Iris pigment epithelial cell (primary cell): ENCODE measurements at places on chromosomes 2 and 18.
A peak's percentile ranks its signal among the peaks of the same experiment; 100 is the strongest.

GRCh38 chr2:218329826-218330593 is 26.6 kb upstream of the CATIP start:
- DNase-seq, result no peak

DNA sequence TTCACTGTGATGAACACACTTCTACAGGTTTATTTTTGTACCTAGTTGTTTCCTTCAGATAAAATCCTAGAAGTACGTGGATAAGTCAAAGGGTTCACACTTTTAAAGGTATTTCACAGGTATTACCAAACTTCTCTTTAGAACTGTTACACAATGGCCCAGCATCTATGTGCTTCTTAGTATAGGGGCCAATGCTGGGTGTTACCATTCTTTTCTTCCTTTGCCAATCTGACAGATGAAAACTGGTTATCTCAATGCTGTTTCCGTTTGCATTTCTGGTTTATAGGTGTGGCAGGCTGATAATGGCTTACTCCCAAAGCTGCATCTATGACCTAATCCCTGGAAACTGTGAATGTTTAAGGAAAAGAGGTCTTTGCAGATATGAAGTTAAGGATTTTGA is 2.8 kb upstream of the TCF7L1 start:
- no peak for DNase-seq

DNA sequence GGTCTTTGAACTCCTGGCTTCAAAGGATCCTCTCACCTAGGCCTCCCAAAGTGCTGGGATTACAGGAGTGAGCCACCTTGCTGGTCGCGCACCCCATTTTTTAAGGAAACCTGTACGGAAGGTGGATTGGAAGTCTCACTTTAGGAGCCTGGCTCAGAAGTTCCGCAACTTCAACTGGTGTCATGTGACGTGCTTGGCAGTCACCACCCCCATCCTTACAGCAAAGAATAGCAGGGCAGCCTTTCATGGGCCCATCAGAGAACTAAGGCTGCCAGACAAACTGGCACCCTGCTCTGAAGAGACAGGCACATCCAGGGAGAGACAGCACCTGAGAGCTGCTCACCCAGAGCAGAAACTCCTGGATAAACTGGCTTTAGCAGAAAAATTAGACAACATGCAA is 3.3 kb upstream of the SLC66A2 start:
- no peak for DNase-seq

DNA sequence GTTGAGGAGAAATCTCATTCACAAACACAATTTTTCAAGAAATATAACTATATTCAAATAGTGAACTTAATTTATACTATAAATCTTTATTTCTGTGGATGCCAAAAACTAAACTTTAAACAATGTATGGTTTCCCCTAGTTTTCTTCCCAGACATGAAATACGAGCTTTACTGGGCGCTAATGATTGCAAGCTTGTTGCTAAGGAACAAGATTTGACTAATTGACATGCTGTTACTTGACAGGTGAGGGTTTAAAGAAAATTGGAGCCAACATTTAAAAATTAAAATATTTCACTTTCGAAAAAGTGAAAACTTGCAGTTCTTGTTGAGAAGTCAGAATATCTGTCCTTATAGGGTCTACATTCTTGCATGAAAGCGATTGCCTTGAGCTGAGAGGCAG is 381.0 kb downstream of the MEIS1 start:
- no peak for DNase-seq

DNA sequence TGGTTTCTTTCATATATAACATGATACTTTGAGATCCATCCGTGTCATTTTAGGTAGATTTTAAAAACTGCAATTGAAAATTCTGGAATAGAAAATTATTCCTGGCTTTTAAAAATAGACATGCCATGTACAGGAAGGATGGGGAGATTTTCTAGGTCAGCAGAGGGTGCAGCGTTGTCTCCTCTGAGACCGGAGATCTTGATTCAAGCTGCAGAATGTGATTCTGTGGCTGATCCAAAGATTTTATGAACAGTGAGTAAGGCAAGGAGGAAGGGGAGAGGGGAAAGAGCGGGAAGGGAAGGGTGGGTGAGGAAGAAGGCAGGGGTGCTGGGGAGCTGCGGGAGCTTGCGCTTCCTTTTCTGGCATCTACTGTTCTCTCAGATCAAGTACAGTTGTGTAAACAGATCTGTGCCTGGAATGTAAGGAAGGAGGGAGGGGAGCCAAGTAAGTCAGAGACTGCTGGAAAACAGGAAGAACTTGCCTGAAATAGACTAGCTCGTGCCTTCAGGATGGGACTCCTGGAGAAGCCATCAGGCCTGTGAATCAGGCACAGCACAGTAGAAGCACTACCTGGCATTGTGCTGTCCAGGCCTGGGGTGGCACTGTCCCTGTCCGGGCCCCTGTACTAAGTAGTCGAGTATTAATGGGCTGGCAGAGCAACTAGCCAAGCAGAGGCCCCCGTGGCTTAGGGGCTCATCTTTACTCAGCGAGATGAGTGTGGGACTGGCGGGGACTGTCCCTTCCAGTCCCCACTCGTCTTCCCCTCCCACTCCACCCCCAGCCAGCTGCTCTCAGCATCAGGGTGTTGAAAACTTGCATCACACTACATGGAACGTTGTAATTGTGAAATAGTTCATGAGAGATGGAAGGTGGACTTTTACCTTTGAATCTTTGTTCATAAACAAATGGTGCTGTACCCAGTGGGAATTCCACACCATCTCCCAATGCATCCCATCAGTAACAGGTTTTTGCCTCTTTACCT is 163.5 kb downstream of the UXS1 start:
- peak; percentile 77 for DNase-seq

- peak; percentile 59 for DNase-seq
These were observed 177.4 kb downstream of the TWIST2 start for GRCh38 chr2:239025096-239025801.

DNA sequence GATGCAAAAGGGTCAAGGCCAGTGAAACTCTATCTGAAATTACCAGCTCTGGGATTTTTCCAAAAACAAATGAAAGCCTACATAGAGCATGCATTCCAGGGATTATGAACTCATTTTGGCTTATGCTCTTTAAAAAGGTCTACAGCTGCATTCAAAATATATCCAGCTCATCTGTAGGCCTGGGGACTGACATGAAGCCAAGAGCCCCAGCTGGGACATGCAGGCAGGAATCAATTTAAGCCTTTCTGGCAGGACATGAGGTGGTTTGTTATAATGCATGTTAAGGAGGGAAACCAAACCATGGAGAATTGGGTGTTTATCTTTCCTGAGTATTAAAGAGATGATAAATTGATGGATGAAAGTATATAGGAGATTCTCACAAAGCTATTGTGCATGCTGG is 164.5 kb downstream of the RBM43 start:
- no peak for DNase-seq

DNA sequence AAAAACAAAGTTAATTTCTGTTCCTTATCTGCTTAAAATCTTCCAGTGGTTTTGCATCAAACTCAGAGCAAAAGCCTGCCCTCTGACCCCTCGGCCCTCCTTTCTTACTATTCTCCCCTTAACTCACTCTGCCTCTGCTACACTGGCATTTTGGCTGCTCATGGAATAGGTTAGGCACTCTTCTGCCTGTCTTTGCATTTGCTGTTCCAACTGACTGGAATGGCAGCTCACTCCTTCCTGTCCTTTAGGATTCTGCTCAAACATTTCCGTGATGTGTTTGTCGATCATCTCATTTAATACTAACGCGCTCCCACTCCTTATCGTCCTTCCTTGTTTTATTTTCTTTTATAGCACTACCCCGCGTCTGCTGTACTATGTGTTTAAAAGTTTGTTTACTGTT is 815 bp downstream of the CEBPZ start:
- DNase-seq, result no peak

GRCh38 chr2:106649306-106649705 is 162.1 kb downstream of the CD8B2 start:
- peak; percentile 19 for DNase-seq

GRCh38 chr2:205754924-205755321 is 72.6 kb downstream of the NRP2 start:
- DNase-seq, result peak; percentile 71

DNA sequence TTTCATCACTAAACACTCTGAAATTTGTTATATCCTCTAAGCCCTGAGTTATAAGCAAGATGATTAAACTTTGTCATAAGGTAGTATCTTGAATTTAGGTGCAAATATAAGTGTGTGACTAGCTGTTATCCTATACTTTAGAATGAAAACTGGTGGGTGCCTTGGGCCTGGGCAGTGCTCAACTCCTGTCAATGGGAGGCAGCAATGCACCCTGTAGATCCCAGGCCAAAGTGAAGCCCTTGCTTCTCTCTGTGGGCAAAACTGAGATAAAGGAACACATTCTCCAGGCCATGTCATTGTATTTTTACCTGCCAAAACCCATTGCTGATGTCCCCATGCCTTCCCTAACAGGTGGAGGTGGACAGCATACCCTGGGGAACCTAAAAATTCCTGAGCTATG is 525.2 kb downstream of the TNS1 start:
- DNase-seq, result no peak
